HepG2 (cell line): ENCODE measurements at places on chromosomes 5 and 9.

DNA sequence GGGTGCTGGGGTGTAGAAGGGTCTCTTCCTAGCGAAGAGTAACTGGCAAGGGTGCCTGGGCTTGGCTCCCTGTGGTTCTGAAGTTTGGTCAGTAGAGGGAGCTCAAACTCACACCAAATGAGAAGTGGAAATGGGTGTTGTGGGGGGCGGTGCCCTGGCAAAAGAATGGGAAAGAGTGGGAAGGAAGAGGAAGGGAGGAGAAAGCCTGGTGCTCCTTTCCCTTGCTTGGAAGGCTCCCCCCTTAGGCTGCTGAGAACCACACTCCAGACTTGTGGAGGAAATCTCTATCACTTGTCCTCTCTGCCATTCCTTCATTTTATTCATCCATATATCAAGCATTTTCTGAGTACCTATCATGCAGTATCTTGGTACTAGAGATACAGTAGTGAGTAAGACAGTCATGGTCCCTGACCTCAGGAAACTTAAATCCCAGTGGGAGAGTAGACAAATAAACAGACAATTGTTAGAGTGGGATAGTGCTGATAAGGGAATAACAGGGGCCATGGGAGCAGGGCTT is 13.0 kb downstream of the SLC4A9 start:
- DNase-seq = peak; percentile 65

DNA sequence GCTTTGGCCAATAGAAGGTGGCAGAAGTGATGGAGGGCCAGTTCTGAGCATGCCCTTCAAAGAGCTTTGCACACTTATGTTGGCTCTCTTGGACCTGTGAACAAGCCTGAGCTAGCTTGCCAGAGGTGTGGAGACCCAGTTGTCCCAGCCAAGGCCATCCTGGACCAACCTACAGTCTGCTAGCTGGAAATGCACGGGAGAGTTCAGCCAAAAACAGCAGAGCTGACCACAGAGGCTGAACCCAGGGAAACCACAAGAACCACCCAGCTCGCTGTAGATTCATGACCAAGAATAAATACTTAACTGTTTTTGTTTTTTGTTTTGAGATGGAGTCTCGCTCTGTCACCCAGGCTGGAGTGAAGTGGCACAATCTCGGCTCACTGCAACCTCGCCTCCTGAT is 65.4 kb upstream of the HAND1 start:
- no peak for DNase-seq

- no peak for DNase-seq
These were observed 169.2 kb downstream of the SLC12A2 start for GRCh38 chr5:128252756-128253155.

DNA sequence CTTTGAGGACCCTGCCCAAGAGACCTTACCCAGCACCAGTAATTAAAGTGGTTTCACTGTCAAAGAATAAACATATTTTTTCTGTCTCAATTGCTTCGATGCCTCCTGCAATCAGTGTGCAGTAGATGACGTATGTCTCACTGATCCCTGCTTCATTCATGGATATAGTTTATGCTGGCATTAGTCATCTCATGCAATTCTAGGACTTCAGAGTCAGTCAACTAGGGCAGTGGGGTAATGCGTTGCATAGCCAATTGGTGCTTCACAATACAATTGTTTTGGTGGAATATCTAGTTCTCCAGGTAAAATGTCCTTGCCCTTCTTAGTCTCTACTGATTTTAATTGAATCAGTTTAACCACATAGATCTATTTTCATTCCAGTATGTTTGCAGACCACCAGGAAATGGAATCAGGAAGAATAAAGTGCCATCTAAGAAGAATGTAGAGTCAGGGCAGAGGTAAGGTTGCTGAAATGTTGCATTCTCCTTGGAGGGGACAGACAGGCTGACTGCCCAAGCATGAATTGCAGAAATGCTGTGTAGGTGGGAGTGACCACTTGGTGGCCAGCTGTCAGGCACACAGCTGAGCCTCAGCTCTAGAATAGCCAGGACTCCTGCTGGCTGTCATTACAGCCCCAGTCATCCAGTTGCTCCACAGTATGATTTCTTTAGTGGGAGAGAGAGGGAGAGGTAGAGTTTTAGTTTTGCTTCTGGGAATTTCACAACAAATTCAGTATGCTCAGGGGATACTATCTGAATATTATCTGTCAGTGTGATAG is 73.5 kb upstream of the MEGF10 start:
- no peak for DNase-seq

- no peak for DNase-seq
These were observed 113.8 kb downstream of the GADD45G start for GRCh38 chr9:89718651-89719050.

- DNase-seq = no peak
These were observed 86.3 kb upstream of the RPS23 start for GRCh38 chr5:82364497-82364896.

DNA sequence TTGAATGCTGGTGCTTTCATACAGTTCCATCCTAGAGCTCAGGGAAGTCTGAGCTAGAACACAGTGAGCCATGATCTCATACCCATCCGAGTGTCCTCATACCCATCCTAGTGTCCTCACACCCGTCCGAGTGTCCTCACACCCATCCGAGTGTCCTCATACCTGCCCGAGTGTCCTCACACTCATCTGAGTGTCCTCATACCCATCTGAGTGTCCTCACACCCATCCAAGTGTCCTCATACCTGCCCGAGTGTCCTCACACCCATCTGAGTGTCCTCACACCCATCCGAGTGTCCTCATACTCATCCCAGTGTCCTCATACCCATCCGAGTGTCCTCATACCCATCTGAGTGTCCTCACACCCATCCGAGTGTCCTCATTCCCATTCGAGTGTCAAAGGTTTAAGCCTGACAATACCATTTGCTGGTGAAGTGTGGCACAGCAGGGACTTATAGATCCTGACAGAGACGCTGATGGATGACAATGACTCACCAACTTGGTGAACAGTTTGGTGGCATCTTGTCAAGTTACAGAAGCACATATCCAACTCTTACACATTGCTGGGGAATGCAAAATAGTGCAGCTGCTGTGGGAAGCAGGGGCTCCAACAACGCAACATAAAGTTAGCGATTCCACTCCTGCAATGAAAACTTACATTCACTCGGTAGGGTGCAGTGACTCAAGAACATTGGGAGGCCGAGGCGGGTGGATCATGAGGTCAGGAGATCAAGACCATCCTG is 77.0 kb upstream of the COL5A1 start:
- no peak for DNase-seq

DNA sequence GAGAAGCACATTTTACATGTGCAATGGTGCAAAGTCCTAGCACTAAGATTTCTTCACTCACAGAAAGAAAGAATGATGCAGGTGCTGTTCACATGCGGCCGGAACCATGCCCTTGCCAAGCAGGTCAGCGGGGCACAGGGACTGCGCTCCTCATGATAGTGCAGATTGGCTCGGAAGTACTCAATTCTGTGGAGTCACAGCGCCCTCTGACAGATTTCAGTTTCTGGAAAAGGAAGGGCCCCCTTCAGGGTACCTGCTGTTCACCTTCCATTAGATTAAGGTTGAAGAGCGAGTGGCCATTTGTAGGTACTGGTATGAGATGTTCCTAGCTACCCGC is 75.7 kb downstream of the TMC1 start:
- DNase-seq = no peak

- DNase-seq = no peak
These were observed 15.2 kb downstream of the TSTD2 start for GRCh38 chr9:97617939-97618416.

DNA sequence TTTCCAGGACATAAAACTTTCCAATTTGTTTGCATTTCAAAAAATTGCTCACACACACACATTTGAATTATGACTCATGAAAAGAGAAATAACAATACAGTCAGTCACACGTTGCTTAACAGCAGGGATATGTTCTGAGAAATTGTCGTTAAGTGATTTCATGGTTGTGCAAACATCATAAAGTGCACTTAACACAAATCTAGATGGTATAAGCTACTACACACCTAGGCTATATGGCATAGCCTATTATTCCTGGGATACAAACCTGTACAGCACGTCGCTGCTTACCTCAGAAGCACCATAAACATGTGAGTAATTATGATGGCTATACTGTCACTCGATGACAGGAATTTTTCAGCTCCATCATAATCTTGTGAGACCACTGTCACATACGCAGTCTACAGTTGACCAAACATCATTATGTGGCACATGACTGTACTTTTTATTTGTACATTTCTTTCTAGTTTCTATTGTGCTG is 378.2 kb downstream of the ACTL7B start:
- DNase-seq = peak; percentile 32

DNA sequence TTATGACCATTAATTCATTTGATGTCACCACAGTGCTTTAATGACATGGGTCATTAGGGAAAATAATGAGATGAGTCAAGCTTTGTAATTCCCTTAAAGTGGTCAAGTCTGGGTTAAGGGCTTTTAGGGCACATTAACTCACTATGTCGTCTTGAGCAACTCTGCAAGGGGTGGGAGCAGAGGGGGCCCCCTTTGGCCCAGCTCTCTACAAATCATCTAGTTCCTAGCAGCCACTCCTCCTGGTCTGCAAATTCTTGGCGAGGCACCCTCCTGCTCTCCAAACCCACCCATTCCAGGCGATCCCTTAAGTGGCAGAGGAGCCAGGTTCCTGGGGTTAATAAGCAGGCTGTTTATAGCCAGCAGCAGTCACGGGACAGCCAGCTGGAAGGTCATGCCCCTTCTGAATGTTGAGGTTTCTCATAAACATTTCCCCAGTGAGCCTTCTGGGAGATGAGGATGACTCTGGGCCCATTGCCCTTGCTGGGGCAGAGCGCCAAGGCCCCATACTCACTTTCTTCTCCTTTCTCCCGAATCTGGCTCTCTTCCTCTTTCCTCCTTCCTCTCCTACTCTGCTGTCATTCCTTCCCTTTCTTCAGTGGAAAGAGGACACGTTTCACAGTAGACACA is 14.3 kb upstream of the GPX3 start:
- DNase-seq = no peak

DNA sequence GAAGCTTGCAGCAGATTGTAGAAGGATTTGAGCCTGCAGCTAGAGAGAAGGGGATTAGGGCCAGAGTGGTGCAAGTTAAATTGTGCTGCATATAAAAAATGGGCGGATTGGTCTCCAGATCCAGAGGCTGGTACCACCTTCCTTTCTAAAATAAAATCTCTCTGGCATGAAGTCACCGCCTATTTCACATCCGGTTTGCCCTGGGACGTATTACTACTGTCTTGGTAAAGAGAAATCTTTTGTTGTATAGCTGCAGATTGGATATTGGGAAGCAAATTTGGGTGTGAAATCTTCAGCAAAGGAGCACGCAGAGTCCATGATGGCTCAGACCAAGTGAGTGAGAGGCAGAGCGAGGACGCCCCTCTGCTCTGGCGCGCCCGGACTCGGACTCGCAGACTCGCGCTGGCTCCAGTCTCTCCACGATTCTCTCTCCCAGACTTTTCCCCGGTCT is at the start of gene GABRA1:
TSS of gene GABRA1 (plus strand) at position 180 of the 451 bp plus-strand sequence. CDS start 2,691 bp downstream, outside the sequence.
- DNase-seq = no peak

- DNase-seq = no peak
These were observed 213.7 kb downstream of the NXNL2 start for GRCh38 chr9:88748566-88749261.

- peak; percentile 59 for DNase-seq
These were observed 66.4 kb downstream of the MACROH2A1 start for GRCh38 chr5:135332519-135333150.

GRCh38 chr5:136215812-136216211 is 22.9 kb upstream of the SMIM32 start:
- DNase-seq = no peak
